ELR (cell line): ENCODE measurements at places on chromosomes 6 and 20.

DNA sequence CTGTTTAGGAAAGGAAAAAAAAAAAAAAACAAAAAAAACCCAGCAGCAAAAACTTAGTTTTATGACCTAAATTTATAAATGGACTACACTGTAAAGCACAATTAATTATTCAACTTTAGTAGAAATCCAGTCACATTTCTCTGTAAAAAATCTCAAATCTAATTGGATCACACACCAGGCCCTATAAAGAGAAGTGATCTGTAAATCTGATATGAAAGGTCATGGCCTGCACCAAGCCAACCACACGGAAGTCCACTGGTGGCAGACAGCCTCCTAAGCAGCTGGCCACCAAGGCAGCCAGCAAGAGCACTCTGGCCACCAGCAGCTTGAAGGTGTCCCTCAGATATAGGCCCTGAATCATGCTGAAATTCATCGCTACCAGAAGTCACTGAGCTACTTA is 131.6 kb downstream of the HFE start:
- no peak for DNase-seq

GRCh38 chr20:44703183-44703925 is 11.8 kb upstream of the CCN5 start:
- DNase-seq, result peak; percentile 40

GRCh38 chr6:34901930-34902329 is 12.9 kb downstream of the ANKS1A start:
- DNase-seq, result peak; percentile 13

DNA sequence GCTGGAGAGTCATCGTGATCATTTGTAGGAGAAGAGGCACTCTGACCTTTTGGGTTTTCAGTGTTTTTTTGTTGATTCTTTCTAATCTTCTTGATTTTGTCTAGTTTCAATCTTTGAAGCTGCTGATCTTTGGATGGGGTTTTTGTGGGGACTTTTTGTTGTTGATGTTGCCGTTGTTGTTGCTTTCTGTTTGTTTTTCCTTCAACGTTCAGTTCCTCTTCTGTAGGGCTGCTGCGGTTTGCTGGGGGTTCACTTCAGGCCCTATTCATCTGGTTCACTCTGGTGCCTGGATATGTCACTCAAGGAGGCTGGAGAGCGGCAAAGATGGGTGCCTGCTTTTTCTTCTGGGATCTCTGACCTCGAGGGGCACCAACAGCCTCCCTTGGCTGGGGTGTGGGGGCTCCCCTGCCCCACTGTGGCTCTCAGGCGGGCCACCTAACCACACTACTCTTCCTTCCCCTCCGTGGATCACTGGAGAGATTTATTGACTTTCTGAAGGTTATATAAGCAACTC is 21.5 kb upstream of the TMEM244 start:
- no peak for DNase-seq

- no peak for DNase-seq
Measured at GRCh38 chr6:163162007-163162873, 252.3 kb upstream of the QKI start.

GRCh38 chr6:3390698-3391097 is 66.2 kb downstream of the SLC22A23 start:
- peak; percentile 15 for DNase-seq

GRCh38 chr6:122114717-122115116 is 284.7 kb upstream of the HSF2 start:
- no peak for DNase-seq

- no peak for DNase-seq
Measured at GRCh38 chr20:2084703-2085102, 16.9 kb upstream of the STK35 start.

DNA sequence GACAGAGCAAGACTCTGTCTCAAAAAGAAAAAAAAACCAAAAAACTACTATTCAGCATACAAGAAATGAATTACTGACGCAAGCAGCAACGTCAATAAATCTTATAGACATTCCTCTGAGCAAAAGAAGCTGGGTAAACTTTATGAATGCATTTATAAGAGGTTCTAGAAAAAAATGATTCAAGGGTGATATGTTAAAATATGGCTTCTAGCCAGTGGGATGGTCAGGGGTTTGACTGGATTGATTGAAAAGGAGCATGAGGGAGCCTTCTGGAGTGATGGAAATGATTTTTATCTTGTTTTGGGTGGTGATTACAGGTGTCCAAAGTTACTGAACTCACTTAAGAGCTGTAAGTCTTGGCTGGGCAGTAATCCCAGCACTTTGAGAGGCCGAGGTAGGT is 64.9 kb upstream of the SALL4 start:
- no peak for DNase-seq

DNA sequence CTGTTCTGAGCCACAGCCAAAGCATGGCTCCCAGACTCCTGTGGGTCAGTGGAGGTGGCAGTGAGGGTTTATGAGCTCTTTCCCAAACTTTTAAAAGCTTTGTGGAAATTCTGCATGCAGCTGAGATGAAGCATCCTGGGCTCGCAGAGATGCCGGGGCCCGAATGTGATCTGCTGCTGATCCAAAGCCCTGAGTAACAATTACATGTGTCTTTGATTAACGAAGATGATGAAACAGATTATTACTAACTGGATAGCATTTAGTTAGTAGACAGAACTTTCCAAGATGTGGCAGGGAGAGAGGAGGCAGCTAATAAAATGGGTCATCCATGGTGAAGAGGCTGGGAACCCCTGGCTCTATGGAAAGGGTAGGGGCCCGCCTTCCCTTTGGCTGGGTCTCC is 43.9 kb upstream of the MDFI start:
- DNase-seq, result no peak

- DNase-seq, result no peak
Measured at GRCh38 chr20:2135013-2135412, 33.4 kb downstream of the STK35 start.

GRCh38 chr6:30037182-30037788 is 23.8 kb upstream of the POLR1H start:
- peak; percentile 52 for DNase-seq

DNA sequence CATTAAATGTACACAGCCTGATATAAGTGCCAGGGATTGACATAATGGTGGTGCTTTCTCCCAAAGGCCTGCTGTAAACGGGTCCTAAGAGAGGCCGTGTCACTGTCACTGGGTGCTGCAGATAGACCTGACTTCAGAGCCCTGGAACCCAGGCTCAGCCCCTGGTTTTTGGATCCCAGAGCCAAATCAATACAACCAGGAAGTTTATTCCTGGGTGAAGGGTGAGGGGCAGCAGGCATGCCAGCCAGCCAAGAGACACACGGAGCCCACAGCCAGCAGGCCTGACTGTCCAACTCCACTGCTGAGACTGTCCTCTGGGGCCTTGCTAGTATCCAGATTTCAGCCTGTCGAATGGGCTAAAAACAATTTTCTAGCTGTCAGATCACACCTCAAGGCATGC is 12.8 kb upstream of the ARMC12 start:
- DNase-seq, result no peak

DNA sequence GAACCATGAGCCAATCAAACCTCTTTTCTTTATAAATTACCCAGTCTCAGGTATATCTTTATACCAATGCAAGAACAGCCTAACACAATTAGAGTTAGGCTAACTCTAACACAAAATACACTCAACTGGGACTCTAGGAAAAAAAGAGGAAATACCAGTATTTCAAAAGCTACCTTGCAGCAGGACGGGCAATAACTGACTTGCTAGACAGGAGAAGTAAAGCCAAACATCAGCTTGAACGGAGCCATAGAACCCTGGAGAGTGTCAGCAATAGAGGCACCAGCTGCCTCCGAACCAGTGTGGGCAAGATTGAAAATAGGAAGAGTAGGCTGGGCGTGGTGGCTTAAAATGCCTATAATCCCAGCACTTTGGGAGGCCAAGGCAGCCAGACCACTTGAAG is 162.0 kb upstream of the SOX4 start:
- DNase-seq, result no peak

- no peak for DNase-seq
Measured at GRCh38 chr20:13342469-13343242, 121.6 kb downstream of the ISM1 start.

DNA sequence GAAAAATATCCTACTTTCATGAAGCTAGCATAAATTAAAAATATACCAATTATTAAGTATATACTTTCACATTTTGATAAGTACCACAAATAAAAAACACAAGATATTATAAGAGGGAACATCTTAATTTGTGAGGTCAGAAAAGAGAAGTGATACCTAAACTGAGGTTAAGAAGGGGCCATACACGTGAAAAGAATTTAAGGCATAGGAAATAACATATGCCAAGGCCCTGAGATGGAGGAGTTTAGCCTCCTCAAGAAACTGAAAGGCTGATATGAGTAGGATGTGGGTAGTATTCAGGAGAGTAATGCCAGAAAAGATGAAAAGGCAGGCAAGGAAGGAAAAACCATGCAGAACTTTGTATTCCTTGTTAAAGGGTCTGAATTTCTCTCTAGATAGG is 116.6 kb upstream of the HTR1E start:
- no peak for DNase-seq

GRCh38 chr20:18014411-18014810 is 43.3 kb downstream of the OVOL2 start:
- DNase-seq, result no peak

DNA sequence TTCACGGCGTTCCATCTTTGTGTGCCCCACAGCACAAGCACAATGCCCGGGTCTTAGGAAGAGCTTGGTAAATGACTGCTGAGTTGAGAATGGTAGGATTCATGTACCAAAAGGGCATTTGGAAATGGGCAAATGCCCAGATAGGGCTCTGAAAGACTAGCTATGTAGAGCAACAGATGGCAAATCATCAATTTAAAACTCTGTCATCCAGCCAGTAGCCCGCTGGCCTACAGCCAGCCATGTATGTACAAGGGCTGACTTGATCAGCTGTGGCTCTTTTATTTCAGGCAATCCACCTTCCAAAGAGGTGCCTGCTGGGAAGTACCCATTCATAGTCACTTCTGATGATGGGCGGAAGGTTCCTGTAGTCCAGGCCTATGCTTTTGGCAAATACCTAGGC is 35.1 kb downstream of the NT5E start:
- no peak for DNase-seq

- peak; percentile 38 for DNase-seq
Measured at GRCh38 chr20:64101731-64102621, 5.4 kb downstream of the NPBWR2 start.

- DNase-seq, result no peak
Measured at GRCh38 chr6:1251198-1252155, 60.4 kb upstream of the FOXQ1 start.

GRCh38 chr6:31407699-31408098 is 4.3 kb downstream of the MICA start:
- peak; percentile 84 for DNase-seq

- no peak for DNase-seq
Measured at GRCh38 chr6:148251891-148252290, 90.7 kb upstream of the SASH1 start.

DNA sequence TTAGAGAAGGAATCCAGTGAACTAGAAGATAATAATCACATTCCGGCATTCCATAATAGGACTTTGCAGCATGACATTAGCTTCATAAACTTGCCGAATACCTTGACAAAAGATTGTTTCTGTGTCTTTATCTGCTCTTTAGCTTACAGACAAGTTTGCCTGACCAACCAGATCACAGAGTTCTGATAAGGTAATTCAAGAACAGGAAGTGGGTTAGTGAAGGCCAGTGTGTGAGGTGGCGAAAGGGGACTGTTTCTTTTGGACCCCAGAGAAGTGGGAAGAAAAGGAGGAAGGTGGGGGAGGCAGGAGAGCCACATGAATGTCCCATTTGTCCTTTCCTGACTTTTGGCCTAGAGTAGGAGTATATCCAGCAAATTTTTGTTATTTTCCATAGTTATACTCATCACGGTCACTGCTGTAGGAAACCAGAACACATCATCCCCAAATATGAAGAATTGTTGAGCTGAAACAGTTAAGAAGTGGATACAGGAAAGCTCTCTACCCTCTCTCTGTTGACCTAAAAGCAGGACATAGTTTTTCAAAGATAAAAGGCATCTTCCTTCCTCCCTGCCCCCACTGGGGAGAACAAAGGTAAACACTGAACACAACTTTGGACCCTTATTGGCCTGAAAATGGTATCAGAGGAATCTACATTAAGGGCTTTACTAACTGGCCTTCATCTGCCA is 72.4 kb upstream of the TNFAIP3 start:
- DNase-seq, result no peak

DNA sequence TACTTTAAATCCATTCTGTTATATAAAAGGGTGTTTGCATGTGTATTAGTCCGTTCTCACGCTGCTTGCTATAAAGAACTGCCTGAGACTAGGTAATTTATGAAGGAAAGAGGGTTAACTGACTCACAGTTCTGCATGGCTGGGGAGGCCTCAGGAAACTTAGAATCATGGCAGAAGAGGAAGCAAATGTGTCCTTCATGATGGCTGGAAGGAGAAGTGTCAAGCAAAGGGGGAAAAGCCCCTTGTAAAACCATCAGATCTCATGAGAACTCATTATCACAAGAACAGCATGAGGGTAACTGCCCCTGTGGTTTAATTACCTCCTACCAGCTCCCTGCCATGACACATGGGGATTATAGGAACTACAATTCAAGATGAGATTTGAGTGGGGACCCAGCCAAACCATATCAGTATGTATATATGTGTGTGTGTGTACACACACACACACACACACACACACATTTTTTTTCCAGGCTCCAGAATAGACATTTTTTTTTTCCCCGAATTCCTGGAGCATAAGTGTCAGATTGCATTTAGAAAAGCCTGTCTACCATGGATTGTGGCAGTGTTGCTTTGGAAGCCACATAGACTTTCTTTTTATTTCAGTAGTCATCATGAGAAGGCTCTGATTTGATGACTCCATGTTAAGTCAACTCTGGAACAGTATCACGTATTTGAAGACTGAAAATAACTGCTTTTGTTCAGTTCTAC is 31.5 kb downstream of the KDM1B start:
- DNase-seq, result no peak

DNA sequence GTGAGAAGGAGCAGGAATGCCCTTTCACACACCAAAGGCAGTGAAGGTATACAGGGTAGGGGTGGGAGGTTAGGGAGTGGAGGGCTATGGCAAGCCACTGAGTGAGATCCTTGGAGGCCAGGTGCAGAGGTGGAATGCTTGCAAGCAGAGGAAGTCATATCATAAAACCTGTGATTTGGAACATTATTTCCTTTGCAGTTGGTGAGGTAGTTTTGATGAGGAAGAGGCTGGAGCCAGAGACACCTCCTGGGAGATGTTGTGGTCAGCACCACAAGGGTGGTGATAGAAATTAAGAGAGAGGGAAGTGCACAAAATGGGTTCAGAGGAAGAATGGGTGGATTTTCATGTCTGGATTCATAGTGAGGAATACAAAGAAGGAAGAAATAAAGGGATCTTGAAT is 73.0 kb downstream of the PLCB4 start:
- no peak for DNase-seq

DNA sequence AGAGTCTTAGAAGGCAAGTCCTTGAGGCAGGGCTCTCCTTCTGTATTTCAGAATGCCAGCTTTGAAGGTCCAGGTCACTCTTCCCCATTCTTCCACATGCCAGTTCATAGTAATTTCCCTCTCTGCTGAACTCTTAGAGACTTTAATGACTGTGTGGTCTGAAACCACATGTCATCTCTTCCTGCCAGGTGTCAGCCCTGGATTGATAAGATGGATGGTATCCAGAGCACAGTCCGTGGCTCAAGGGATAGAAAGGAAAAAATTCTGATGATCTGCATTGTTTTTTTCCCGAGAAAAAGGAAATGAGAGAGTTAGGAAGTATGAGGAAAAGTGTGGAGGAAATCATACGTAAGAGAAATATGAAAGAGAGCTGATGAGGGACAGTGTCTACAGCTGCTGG is 250.9 kb downstream of the TPBG start:
- no peak for DNase-seq
